ENCODE measurements at places on chromosomes 4 and X.

DNA sequence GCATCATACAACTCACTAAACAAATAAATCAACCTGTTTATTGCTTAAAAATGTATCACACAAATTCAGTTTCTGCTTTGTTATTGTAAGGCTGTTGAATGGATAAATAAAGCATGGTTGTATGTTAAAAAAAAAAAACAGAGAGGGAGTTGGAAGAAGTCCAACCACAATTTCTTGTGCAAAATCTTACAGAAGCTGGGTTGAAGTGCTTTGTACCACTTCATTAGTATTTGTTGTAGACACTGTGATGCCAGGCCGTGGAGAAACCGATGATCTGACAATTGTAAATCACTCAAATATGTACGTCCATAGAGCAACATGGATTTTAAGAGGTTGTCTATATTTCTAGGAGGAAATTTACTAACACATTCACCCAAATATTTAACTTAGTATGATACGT lies 132.6 kb upstream of the MXRA5 start:
- no peak for DNase-seq

GRCh38 chr4:184397516-184398163 lies 76.7 kb downstream of the IRF2 start:
- no peak for DNase-seq

DNA sequence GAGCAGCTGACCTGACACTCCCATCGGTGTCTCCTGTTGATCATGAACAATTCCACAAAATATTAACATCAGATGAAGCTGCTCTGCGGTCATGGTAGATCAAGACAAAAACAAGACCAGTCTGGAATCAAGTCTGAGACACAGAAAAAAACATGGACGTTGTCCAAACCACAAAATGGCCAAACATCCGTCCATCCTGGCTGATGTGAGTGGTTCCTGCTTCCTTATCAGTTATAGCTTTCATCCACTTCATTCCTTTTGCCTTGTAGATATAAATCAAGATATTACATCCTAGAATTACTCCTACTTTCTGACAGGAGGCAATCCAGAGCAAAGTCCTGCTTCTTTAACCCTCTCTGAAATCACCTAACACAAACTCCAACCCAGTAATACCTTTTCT lies 28.8 kb upstream of the PCSK1N start:
- DNase-seq = no peak

GRCh38 chr4:110543577-110543976 lies 67.6 kb downstream of the ENPEP start:
- DNase-seq = no peak

DNA sequence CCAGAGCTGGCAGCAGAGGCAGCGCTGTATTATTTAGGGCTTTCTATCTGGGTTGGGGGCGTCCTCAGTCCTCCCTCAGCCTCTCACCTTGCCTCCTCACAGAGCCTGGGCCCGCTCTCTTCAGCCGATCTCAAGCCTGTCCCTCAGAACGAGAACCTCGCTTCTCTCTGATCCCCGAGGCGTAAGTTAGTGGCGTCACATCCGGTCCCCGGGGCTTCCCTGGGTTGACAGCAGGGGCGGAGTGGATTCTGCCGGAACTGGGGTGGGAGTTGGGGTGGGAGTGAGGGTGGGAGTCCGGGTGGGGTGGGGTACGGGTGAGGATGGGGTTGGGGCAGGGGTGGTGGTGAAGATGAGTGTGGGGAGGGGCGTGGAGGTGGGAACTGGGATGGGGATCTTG lies at the start of gene MAGEA10:
MAGEA10 (minus strand) TSS at position 190 of the 397 bp plus-strand sequence. CDS start 2,957 bp downstream, outside the sequence.
- no peak for DNase-seq

GRCh38 chr4:98482503-98482846 lies 175.9 kb downstream of the TSPAN5 start:
- no peak for DNase-seq

- DNase-seq = no peak
Measured at GRCh38 chrX:150940844-150941495, 42.2 kb upstream of the HMGB3 start.

- DNase-seq = no peak
Measured at GRCh38 chr4:158760866-158761265, 8.0 kb upstream of the FNIP2 start.

DNA sequence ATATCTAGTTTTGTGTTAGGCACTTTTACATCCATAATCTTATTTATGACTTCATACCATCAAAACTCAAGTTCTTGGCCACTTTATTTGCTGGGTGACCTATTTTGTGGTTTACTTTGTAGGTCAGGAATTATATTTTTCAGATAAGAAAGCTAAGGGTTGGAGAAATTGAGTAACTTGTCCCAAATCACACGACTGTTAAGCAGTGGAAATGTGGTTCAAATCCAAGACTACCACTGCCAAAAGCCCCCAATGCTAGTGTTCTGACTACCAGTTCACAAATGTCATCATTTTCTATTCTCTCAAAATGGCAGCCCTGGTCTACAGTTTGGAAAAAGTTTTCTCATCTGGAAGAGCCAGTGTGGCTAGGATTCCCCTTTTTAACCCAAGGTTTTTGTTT lies 74.6 kb downstream of the OPHN1 start:
- no peak for DNase-seq

- peak; percentile 99 for DNase-seq
Measured at GRCh38 chrX:318739-319578, at the start of gene GTPBP6. Gene GTPBP6 (minus strand): TSS chrX:318796. CDS start chrX:318787, 9 bp downstream.

GRCh38 chr4:10083861-10084641 lies 32.5 kb downstream of the WDR1 start:
- DNase-seq = no peak

DNA sequence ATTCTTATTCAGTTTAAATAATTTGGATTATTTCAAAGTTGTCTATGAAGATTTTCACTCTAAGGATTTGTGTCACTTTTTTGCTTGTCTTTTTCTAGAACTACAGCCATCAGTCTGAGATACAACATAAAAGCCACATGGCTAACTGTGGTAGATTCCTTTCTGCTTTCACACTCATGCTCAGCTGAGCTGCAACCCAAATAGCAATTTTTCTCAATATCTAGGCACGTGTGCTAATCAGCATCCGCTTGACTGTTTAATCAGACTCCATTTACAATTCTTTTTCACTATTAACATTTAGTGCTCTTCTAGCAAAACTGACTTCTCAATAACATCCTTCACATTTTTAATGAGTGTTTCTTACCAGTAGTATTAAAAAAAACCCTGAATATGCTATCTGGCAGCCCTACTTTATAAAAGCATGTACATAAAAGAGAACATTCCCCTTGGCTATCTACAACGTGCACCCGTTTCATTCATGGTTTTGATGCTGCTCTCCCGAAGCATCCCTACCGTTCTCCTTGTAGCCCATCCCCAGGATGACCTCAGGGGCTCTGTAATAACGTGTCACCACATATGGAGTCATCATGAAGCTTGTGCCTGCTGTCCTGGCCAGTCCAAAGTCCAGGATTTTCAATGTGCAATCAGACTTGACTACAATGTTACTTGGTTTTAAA lies 259.2 kb downstream of the MAPK10 start:
- no peak for DNase-seq
